Suppressor macrophage treated with lipopolysaccharide for 4 hours (primary cell): ENCODE measurements at places on chromosomes 7 and 10.

DNA sequence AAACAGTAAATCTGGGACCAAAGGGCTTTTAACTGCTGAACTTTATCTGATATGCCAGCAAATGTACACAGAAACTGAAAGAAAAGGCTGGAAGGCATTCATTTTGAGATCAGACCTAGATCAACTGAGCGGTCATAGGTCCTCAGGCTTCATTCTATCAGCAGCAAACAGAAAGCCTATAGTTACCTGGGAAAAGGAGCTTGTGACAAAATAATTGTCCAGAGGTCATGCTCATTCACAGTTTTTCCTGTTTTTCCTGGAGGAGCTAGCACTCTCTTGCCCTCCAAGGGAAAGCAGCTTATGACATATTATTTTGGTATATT lies 320.2 kb downstream of the AHR start:
- no peak for DNase-seq

GRCh38 chr7:4739528-4739992 lies 35.9 kb upstream of the AP5Z1 start:
- DNase-seq, result peak; percentile 14

DNA sequence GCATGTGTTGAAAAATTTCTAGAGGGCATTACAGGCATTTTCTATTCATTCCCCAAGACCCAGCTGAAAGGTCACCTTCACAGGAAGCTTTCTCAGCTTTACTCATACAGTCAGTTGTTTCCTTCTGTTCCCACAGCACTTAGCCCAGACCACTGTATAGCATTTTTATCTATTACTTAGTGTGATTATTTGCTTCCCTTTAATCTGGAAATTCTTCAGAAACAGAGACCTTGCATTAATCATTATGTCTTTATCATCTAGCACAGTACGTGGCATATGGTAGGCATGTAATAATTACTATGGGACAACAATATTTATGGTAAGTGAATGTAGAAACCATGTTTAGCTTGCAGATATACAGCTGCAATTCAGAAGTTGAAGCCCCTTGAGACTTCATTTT lies 38.2 kb upstream of the CDK6 start:
- no peak for DNase-seq

DNA sequence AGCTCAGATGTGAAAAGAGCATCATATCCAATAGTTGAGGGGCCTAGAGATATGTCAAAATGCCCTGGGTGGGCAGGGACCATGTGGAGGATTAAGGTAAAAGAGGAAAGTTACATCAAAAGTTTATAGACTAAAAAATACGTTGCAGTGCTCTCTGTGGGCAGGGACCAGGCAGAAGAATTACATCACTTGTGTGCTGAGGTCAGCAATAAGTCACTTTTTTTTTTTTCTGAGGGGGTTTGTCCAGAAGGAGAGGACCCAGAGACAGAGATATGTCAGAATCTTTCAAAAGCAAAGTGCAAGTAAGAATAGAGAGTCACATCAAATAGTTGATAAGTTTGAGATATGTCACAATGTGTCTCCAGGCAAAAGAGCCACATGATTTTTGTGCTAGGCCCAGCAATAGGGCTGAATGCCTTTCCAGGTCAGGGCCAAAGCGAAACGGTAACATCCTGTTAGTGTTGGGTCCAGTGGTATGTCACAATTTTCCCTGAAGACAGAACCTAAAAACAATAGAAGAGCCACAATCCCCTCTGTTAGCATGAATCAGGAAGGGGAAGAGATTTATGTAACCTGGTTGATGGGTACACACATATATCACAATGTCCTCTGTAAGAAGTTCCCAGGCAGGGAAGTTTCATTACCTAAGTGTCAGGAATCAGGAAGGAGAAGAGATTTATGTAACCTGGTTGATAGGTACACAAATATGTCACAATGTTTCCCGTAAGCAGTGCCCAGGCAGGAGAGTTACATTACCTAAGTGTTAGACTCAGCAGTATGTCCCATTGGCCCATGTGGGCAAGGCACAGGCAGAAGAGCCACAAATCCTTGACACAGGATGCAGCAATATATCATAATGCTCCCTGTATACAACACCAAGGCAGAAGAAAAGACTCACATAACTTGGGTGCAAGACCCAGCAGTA lies 28.1 kb upstream of the ZNF107 start:
- no peak for DNase-seq

DNA sequence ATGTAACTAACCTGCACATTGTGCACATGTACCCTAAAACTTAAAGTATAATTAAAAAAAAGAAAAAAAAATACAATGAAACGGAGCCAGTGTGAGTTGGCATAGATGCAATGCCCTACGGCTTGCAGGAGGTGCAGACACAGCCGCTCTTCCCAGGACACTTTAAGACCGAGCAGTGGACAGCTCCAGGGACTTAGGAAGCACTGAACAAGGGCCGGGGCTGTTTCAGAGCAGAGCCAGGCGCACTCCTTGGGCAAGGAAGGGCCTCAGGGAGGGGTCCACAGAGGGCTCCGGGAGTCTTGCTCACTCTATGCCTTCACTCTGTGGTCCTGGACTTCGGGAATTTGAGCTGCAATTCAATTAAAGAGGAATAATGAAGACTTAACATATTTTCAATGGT lies 355.3 kb downstream of the TCERG1L start:
- DNase-seq, result no peak

GRCh38 chr10:11148142-11149028 lies 130.7 kb downstream of the CELF2 start:
- no peak for DNase-seq

DNA sequence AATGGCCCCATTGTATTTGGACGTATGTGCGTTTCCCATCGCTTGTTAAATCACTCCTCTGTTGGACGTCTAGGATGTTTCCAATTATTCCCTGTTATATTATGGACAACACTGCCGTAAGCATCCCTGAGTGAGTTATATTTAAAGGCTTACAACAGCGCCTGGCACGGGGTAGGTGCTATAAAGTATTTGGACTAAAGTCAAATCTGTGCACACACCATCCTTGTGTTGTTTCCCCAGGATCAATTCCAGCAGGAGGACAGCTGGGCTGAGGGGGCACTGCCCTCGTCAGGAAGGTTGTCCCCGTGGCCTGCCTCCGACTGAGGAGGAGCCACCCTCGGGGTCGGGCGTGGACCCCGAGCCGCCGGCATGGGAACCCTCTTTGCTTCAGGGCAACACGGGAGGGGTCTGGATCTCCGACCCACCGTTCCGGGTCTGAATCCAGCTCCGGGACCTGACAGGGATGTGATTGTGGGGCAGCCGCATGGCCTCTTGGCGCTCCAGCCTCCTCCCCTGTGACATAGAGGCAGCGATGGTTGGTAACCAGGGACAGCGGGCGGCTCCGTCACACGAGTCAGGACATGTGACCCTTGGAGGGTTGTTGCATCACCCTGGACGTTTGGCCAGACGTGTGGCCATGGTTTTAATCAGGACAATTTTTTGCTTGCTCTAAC lies 1.5 kb upstream of the JAKMIP3 start:
- DNase-seq, result no peak

- peak; percentile 35 for DNase-seq
Observed at GRCh38 chr7:142298009-142298408, 40.2 kb upstream of the PRSS58 start.

DNA sequence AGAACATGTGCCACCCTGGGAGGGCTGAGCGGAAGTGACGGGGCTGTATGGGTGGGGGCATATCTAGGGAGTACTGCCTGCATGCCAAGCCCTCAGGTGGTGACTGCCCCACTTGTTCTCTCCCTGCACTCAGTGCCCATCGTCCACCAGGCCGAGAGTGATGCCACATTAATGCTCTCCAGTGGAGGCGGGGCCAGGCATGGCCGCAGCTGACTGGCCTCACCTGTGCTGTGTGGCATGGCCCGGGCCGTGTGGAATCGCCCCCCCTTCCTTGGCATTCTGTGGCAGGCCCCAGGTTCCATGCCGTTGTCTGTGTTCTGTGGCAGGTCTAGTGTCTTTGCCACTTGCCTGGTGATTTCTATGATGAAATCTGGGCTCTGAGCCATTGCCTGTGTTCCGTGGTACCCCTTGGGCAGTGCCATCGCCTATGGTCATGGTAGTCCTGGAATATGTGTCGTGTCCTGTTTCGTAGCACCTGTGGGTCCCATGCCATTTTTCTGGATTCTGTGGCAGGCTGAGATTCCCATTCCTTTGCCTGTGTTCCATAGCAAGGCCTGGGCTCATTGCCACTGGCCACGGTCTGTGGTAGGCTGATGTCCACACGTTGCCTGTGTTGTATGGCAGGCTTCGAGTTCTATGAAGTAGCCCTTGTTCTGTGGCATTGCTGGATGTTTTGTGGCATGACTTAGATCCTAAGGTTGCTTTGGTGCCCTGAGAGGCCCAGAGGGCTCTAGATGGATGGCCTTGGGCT lies 8.9 kb downstream of the FLNC start:
- DNase-seq, result no peak

DNA sequence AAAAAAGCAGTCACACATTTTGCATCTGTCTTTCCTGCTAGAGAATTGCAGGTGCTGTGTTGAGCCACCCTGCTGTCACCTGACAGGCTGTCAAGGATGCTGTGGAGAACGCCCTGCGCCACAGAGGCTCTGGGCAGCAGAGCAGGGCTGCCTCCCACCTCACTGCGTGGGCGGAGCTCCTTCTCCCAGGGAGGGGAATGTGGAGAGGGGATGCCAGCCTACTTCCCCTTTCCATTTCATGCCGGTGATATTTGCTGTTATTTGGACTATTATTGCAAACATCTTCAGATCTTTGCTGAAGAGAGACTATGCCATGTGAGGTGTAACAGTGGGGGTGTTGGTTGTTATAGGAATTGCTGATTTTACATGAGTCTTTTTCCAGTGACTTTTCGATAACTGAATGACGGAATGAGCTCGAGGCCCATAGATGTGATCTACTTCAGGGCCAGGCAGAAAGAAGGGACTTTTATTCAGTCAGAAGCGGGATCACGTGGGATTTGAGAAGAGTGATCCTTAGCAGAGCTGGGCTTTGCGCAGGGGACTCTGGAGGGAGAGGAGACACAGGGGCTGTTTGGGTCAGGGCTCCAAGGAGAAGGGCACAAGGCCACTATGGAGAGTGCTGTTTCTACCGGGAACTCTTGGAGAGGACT lies 13.6 kb upstream of the PRKAG2 start:
- DNase-seq, result peak; percentile 63

GRCh38 chr10:127972751-127973357 lies 66.0 kb downstream of the PTPRE start:
- no peak for DNase-seq

- no peak for DNase-seq
Observed at GRCh38 chr10:132705173-132705572, 80.8 kb downstream of the NKX6-2 start.

- no peak for DNase-seq
Observed at GRCh38 chr7:93690021-93690420, 115.5 kb upstream of the CALCR start.

GRCh38 chr7:116576350-116577319 lies 51.8 kb downstream of the CAV1 start:
- DNase-seq, result no peak

DNA sequence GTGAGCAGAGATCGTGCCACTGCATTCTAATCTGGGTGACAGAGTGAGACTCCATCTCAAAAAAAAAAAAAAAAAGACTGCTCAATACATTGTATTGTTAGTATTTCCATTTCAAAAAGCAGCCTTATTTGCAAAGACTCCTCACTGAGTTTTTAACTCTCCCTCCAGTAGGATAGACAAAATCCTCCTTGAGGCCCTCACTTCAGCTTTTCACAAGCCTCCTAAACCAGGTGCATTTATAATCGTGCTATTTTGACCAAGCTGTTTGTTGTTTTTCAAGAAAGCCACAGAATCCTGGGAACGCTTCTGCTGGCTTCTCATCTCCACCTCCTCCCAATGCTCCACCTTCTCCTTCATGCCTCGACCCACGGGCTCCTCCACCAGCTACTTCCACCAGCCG lies 6.3 kb upstream of the DDIT4 start:
- no peak for DNase-seq

DNA sequence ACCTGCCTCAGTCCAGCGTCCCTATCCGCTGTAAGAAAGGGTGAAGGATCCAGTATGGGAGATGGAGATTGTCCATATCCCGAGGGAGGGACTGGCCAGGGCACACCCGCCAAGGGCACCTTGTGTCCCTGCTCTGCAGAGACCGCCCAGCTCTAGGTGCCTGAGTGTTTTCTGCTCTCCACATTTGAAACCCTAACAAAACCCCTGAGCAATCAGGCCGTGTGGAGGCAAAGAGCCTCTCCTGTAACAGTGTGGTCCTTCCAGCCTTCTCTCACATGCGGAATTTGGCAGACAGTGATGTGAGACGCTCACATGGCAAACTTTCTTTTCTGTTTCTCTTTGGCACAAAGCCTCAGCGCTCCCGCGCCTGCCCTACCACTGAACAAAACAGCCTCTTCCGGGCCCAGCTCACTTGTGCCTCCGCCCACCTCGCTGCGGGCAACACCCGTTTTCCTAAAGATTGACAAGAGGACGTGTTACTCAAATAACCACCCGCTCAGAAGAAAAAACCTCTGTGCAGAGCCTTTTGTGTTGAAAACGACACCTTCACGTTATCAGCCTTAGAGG lies 514.8 kb downstream of the DNAJB6 start:
- peak; percentile 92 for DNase-seq

DNA sequence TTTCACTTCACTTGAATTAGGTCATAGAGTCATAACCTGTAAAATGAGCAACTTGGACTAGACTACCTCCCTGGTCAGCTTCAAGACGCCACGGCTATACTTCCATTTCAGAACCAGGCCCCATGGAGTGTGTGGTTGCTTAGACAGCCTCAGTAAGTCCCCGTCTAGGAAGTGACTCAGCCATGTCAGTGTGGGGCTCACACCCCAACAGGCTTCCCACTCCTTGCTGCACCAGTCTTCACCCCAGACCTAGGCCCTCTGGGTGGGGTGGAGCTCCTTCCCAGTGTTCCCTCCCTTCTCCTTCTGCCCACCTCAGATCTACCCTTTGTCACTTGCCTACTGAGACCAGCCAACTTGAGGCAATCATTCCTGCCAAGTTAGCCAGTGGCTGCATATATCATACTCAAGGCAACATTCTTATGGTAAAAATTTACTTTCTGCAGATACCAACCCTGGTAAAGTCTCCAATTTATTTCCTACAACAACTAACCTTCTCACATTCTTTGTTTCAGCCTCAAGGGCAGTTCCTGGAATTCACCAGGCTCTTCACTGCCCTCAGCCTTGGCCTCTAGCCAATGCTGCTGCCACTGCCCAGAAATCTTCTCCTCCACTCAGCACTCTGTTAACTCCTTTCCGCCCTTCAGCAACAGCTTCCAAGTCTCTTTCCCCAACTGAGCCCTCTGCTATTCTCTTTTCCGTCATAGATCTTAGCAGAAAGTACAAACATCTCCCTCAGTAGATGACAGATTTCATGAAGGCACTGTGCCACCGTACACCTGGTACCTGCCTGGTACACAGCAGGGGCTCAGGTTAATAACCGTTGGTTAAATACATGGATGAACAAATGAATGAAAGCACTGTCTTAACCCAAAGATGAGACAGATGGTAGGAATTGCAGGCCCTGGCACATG lies 31.3 kb upstream of the ZNRF2 start:
- peak; percentile 40 for DNase-seq

GRCh38 chr7:131648491-131648890 lies 92.1 kb upstream of the PODXL start:
- DNase-seq, result no peak

DNA sequence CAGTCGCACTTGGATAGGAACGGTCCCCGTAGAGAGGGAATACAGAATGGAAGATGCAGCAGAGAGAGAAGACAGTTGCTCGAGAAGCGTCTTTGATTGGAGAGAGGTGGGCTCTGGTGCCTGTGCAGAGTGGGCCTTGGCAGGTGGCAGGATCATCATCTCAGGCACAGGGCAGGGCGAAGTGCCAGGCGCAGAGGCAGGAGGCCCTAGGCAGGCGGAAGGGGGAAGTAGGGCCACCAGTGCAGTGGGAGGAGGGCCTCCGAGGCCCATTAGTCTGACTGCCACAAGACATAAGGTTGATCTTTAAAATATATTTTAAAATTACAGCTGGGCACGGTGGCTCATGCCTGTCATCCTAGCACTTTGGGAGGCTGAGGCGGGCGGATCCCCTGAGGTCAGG lies 10.1 kb downstream of the CARD11 start:
- peak; percentile 27 for DNase-seq
